ENCODE measurements at places on chromosomes 12 and 14.

DNA sequence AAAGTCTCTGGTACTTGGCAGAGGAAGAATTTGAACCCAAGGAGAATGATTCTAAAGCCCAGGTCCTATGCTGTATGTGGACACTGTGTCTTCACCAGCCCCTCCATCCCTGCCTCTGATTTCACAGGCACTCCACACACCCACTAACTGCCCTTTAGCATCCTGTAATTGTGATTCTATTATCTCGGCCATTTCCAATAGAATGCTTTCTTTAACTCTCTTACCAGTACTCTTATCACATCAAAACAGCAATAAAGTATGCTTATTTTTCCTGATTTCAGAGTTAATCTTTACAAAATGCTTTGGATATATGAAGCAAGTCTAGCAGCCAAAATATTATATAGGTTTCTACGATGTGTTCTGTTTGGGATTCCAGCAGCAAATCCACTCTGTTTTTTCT lies 37.9 kb upstream of the BTG1 start:
- DNase-seq = no peak

DNA sequence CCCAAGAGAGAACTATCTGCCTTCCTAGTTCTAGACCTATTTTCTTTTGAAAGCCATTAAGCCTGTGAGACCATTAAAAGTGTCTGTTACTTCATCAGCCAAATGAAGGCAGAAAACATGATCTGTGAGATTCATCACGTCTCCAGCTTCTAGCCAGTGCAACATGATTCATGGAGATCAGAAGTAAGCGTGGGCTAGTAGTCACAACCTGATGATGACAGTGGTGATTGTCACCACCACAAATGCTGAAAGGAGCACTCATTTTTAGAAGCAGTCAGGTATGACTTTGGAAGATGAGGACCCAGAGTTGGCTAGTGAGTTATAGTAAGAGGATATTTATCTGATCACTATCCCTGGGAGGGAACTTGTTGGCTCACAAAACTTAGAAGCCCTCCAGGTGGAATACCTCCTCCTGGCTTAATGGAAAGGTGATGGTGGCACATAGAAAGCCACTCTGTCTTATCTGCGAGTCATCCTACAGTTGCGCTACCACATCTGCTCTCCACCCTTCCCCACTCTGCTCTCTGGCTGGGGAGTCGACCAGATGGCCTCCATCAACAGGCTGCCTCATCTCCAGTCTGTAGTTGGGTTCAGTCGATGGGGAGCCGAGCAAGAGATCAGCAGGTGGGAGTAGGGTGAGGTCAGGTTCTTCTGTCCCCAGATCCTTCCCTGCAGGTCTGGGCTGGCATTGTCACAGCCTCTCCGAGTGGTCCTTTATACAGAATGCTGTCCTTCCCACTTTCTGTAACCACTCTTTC lies 317.6 kb upstream of the FKBP4 start:
- DNase-seq = no peak

- no peak for DNase-seq
These were observed 169.5 kb upstream of the NTF3 start for GRCh38 chr12:5262450-5262849.

DNA sequence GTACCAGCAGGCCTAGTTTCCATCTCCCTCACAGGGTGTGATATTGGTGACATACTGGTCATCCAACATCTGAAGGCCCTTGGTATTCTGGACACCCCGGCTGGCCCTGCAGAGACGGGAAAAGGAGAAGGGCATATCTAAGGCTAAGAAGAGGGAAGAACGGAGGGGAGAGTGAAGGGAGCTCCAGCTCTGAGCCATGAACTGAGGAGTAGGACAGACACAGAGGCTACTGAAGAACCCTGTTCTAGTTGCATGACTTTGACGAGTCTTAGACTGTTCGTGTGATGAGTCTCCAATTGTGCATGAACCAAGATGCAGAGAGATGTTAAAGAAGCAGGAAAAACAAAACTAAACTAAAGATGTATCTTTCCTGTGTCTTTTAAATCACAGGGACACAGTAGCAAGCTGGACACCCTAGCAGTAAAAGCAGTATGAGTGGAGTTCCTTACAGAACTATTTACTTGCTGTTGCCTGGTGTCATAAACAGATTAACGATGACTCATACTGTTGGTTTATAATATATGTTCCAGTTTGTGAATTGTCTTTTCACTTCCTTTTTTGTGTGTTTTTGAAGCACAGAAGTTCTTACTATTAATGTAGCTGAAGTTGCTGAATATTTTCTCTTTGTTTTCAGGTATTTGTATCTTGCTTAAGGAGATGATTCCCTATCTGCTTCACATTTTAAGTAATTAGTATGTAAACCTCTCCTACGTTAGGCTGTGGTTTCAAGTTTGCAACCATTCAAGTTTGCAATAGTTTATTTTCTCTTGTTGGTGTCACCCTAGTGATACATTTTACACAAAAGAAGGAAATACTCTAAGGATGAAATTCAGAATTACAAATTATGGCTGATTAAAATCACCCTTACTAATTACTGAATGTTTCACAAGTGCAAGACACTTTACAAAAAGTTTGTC lies 15.7 kb downstream of the FAR2 start:
- DNase-seq = peak; percentile 67

DNA sequence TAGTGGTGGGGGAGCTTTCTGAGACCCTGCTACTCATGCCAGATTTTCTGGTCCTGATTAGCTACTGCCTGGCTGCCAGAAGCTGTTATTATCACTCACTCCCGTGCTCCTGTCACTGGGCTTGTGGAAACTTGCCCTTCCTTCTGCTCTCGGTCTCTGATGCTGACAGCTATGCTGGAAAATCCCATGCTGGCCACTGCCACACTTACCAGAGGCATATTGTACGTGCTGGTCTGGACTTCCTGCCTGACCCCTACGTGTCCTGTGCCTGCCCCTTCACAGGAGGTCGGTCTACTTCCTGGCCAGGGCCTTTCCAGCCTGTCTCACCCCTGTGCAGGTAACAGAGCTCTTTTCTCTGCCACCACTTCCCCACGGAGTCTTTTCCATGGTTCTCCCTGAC lies 149.4 kb upstream of the PLEKHG7 start:
- DNase-seq = no peak

GRCh38 chr12:95481072-95481471 lies 7.1 kb downstream of the METAP2 start:
- no peak for DNase-seq

DNA sequence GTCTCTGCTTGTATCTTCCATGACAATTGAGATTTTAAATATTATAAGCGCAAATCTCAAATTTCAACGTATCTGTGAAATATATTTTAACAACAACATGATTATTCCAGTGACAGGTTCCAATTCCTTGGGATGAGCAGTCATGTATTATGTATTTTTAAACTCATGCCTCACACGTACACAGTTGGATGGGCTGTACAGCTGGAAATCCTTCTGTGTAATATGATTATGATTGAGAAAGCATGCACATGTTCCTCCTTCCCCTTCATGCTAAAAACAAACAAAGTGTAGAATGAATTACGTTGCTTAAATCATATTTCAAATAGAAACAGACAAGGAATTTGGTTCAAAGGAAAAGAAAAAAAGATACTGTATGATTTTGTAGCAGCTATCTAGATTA lies 428.3 kb downstream of the TMTC2 start:
- DNase-seq = no peak

- DNase-seq = no peak
These were observed 12.5 kb upstream of the FOXN3 start for GRCh38 chr14:89429199-89430181.

GRCh38 chr14:92425101-92425500 lies 88.5 kb upstream of the RIN3 start:
- peak; percentile 30 for DNase-seq

- DNase-seq = no peak
These were observed 465.3 kb upstream of the RGS6 start for GRCh38 chr14:71466946-71467345.

DNA sequence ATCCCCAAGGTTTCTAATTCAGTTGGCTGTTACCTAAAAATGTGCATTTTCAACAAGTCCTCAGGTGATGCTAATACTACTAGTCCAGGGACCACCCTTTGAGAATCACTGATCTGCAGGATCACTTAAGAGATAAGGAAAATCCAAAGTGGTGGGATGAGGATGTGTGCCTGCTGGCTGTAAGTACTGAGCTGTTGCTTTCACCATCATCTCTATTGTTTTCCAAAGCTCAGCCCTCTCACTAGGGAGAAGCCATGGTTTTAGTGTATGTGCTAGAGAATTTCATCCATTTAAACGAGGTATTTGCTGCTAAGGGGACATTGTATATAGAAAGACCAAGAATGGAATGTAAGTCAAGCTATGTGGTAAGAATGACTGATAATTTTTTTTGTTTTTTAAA lies 202.3 kb downstream of the KIF21A start:
- DNase-seq = no peak

- DNase-seq = no peak
These were observed 107.1 kb upstream of the BCAT1 start for GRCh38 chr12:25056011-25056410.

- no peak for DNase-seq
These were observed 20.0 kb upstream of the PCNX1 start for GRCh38 chr14:70887207-70887681.

DNA sequence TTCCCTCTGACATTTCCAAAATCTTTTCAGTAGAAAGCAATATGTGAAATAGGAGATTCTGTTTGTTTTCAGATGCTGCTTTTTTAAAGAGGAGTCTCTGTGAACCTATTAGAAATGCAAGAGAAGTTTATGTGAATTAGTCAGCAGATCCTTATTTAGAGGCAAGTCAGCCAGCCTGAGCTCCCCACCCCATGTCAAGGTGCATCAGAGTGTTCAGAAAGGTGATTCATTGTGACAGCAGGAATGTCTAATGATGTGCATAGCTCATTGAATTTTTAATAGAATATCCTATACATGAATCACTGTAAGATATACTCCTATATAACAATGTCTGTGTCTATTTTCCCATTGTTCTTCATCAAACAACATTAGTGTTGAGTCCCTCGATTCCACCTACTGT lies 1222.4 kb upstream of the USP15 start:
- no peak for DNase-seq

- no peak for DNase-seq
These were observed 5.4 kb downstream of the JAG2 start for GRCh38 chr14:105163040-105163742.

DNA sequence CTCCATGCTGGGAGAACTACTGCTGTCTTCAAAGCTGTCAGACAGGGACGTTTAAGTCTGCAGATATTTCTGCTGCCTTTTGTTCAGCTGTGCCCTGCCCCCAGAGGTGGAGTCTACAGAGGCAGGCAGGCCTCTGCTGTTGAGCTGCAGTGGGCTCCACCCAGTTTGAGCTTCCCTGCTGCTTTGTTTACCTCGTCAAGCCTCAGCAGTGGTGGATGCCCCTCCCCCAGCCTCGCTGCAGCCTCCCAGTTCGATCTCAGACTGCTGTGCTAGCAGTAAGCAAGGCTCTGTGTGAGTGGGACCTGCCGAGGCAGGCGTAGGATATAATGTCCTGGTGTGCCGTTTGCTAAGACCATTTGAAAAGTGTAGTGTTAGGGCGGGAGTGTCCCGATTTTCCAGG lies 31.4 kb upstream of the RFX4 start:
- DNase-seq = no peak

GRCh38 chr12:953776-954175 lies 4.3 kb upstream of the RAD52 start:
- DNase-seq = no peak

Data from kidney capillary endothelial cell (primary cell).